Upper lobe of left lung (tissue), 6 donors: ENCODE measurements at places on chromosomes 2 and 18.

DNA sequence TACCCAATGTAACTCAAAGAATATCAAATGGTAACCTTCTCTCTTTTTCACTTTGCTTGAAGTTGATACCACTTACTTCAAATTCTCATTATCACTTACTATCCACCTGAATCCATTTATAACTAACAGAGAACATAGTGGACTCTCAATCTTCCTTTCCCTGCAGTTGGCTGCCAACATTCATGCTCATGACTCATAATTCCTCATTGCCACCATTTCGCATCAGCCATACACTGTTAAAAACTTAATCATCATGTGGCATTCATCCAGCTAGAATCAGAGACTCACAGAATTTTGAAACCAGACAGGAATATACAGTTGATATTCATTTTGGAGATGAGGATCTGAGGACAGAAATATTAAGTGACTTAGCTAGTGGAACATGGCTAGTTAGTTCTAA lies 56.8 kb downstream of the SLC4A10 start:
- DNase-seq: no peak

DNA sequence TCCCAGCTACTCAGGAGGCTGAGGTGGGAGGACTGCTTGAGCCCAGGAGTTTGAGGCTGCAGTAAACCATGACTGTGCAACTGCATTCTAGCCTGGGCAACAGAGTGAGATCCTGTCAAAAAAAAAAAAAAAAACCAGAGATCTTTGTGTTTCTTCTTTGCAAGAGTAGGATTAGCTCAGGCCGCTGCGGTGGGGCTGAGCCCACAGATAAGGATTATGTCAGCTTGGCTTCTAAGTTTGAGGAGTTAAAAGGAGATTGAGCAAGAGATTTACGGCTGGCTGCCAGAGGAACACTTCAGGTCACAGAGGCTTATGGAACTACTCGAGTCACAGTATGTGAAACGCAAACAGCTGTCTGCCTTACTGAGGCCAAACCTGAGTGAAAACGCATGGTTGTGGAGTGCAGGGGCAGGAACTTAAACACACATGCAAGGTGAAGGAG lies 146.7 kb upstream of the L3MBTL4 start:
- peak; percentile 88 for DNase-seq

DNA sequence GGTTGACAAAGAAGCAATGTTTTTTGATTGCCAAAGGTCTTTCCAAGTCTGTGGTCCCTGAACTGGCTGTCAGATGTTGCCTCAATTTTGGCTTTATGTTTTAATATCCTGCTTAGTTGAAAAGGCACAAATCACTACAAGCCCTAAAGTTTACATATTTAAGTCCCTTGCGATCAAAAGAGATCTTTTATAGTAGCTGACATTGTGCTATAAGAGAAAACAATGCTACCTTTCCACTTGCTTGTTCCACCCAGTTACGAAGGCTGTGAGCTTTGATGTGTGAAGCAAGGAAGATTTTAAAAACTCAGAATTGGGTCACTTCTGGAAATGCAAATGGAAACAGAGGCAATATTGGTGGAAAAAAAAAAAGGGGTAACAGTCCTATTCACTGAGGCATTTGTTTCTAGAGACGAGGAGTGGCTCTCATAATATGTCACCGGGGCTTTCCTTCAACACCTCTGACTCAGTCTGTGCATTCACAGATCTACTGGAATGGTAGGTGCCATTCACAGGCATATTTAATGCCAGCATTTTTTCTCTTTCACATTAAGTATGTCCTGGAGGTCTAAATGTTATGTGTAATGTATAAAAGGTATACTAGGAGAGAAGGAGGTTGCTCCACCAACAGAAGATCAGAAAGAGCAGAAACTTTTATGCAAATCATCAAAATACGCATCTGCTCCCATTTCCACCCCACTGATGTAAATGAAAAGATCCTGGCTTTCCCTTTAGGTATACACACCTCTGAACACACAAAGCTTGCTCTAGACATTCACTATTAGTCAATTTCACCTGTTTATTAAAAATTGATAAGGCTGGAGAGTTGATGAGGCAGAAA lies 91.8 kb downstream of the TGIF1 start:
- DNase-seq: no peak

DNA sequence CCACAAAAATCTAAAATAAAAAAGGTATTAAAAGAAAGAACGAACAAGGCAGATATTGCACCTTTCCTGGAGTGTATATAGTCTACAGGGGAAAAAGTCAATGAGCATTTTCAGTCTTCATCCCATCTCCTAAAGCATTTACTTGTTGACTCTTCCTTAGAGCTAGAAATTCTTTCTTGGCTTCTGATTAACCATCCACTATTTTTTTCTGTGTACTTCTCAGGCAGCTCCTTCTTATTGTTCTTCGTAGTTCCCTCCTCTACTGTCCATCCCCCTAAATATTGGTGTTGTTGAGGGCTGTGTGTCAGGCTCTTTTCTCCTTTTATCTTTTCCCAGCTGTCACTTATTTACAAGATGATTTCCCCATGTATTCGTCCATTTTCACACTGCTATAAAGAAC lies 3.5 kb upstream of the LAPTM4A start:
- no peak for DNase-seq

DNA sequence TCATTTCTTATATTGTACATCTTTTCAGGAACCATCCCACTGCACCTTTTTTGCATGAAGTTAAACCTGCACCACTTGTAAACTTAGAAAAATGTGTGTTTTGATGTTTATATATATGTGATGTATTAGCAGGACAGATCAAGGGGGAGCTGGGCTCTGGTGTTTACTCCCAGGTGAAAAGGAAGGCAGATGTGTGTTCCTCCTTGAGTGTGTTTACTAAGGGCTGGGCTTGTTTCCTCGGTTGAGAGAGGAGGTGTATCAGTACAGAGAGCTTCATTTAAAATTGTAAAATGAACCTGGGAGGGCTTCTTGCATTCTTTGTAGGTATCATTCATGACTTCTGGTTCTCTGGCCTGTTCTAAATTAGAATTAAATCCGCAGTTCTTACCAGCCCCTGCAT lies 14.8 kb downstream of the LPIN1 start:
- DNase-seq: no peak

GRCh38 chr2:17298453-17298852 lies 219.8 kb downstream of the RAD51AP2 start:
- no peak for DNase-seq

DNA sequence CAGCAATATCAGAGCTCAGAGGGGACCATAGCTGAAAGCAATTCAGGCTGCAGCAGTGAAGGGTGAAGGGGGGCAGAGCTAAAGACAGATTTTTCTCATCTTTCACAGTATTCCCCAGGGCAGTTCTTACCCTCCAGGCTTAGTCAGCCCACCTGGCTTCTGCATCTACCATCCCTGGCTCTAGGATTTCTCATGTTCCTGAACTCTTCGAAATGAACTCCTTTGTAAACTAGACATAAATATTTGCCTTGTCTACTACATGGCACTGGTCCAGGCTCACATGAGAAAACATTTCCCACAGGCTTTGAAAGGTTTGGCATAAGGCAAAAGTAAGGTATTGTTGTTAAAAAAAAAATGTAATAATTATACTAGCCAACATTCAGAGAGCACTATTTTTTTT lies 23.6 kb upstream of the NEB start:
- DNase-seq: no peak

GRCh38 chr2:224366267-224366844 lies 35.6 kb downstream of the FAM124B start:
- DNase-seq: no peak

GRCh38 chr2:234986876-234987720 lies 35.3 kb downstream of the SH3BP4 start:
- no peak for DNase-seq

- no peak for DNase-seq
These were observed 27.3 kb downstream of the SFXN5 start for GRCh38 chr2:73043929-73044832.

GRCh38 chr2:38498045-38498481 lies 104.7 kb downstream of the HNRNPLL start:
- no peak for DNase-seq

GRCh38 chr2:191038241-191038725 lies 24.3 kb upstream of the STAT1 start:
- DNase-seq: no peak

- no peak for DNase-seq
These were observed 168.0 kb downstream of the SPP2 start for GRCh38 chr2:234218266-234219045.
